Cerebellar cortex (tissue), 1 donor: ENCODE measurements at places on chromosomes 2 and 18.

GRCh38 chr2:71800106-71800809 lies 346.9 kb downstream of the DYSF start:
- peak; percentile 80 for DNase-seq

- peak; percentile 2 for DNase-seq
These were observed 1319.7 kb upstream of the CRIM1 start for GRCh38 chr2:35035883-35036282.

DNA sequence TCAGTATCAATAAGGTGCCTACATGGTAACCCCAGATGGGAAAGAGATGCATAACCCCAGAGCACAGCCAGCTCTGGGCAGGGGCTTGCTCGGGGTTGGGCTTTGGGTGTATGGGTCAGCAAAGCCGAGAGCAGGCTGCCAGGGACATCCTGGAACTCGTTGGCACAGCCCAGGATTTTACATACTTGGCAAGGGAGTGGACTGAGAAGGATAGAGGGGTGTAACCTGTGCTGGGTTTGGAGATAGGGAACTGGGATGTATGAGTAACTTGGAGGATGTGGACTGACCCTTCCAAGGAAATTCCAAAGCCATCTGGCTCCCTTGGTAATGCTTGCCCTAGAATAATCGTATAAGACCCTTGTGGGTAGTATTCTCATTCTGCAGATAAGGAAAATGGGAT lies 44.2 kb downstream of the GPR39 start:
- DNase-seq = no peak

DNA sequence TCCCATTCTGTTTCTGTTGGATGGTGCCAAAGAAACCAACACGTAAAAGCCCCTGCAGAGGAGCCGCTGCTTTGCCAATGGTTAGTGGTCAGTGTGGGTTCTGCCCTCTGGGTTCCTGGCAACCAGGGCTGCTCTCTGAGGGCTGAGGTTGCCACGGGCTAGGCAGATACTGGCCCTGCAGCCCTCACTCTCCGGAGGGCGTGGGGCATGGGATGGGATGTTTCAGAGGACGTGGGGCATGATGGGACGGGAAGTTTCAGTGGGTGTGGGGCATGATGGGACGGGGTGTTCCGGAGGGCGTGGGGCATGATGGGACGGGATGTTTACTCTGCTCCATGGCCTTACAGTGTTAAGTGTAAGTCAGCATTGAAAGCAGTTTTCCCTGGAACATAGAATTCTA lies 34.2 kb downstream of the ADI1 start:
- DNase-seq = no peak

- DNase-seq = no peak
These were observed 106.0 kb downstream of the CYP26B1 start for GRCh38 chr2:72041638-72042111.

DNA sequence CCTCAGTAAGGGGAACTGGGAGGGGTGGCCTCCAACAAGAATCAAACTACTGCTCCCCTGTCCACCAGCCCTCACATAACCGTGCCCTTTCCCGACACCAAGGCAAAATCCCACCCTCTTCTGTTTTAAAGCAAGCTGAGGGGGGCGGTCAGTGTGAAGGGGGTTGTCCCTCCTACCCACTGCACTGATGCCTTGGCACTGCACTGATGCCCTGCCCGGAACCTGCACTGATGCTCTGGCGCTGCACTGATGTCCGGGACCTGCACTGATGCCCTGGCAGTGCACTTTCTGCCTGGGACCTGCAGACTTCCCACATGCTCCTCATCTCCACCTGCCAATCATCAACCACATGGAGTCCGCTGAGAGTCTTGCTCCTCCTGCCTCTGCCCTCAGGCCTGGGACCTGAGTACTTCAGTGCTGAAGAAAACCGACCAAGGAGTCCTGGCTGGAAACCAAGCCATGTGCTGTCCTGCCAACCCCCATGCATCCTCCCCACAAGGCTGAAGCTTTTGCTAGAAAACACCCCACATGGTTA lies 179.5 kb downstream of the SMAD2 start:
- DNase-seq = no peak

- no peak for DNase-seq
These were observed 18.3 kb upstream of the ENOSF1 start for GRCh38 chr18:730692-731091.

GRCh38 chr2:24359129-24360049 lies 947 bp downstream of the ITSN2 start:
- DNase-seq = peak; percentile 50
